CD4-positive, alpha-beta T cell treated with Interleukin-12 subunit alpha and Interleukin-12 subunit beta, for 1 hour (primary cell): ENCODE measurements at places on chromosomes 5 and 9.

DNA sequence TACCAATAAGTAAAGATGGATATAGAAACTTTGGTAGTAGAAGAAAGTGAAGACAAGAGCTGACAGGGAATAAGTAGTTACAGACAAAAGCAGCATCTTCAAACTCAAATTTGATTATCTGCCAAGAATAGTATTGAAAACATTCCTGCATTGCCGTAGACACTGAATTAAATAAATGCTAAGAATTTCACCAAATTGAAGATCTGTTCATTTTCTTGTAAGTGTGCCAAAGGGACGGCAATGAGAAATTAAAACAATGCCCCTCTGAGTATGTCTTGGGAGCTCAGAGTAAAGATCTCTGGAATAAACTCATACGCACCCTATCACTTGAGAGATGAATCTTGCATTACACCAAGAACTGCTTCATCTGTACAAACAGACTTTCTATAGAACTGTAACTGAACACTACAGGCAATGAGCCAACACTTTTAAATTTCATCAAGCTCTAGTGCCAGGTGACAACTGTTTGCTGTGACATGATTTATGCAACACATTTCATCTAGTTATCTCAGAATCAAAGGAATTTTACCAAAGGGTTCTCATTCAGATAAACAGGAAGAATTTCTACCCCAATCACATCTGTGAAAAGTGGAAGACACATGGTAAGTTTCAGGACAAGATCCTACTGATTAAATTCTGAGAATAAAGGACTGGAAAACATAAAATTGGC, 66.9 kb downstream of the RFX3 start:
- DNase-seq = no peak

DNA sequence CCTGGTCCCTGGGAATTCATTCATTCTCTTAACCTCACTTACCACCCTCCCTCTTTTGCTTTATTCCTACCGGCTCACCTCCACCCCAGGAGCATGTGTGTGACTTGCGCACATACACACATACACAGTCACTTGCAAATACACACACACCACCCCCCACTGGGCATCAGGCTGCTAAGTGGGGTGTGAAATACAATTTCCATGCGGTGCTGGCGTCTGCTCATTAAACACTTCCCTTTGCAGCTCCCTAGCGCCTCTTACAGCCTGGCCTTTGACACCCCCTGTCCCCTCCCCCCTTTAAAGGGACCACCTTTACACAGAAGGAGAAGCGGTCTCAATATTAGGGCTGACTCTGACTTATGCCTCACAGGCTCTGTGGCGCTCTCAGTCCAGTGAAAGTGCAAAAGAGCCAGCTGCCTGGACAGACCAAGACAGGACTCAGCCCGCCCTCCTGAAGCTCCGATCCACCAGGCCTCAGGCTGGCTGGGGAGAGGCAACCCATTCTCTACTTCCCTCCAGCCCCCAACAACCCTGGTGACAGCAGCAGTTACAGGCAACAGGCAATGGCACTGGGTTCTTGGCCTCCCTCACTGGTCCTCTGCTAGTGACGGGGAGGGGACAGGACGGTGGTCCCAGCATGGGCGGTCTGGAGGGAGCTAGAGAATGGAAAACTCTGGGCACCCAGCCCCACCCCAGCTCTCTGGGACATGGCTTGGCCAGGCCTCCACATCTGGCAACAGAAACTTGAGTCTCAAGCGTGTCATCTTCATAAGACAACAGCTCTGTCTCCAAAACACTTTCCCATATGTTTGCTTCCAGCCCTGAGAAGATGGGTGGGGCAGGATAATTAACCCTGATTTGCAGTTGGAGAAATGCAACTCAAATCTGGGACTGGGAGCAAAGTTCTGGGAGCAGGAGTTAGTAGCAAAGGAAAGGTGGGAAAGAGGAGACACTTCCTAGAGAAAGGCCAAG, 12.0 kb downstream of the ENHO start:
- DNase-seq = no peak

- no peak for DNase-seq
Observed at GRCh38 chr5:118193194-118193905, 795.0 kb downstream of the DTWD2 start.

GRCh38 chr5:58360794-58361193, 99.1 kb downstream of the PLK2 start:
- DNase-seq = no peak

- no peak for DNase-seq
Observed at GRCh38 chr9:119487118-119487827, 118.0 kb upstream of the BRINP1 start.

DNA sequence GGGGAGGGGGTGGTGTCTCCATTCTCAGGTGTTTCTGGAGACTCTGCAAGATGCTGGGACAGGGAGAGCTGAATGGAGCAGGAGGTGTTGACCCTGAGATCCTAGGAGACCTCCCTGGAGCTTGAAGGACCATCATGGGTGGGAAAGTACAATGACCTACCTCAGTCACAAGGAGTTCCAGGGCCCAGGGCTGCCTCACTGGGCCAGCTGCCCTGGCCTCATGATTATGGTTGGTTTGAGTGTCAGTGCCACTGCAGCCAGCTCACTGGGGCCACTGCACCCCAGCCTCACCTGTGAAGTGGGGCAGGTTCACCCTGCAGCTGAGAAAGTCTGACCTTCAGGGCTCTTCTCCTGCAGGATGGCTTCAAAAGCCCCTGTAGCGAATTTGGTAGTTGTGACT, 372.5 kb downstream of the IRX2 start:
- DNase-seq = no peak

- DNase-seq = no peak
Observed at GRCh38 chr5:170290498-170290897, 7.1 kb downstream of the LCP2 start.

DNA sequence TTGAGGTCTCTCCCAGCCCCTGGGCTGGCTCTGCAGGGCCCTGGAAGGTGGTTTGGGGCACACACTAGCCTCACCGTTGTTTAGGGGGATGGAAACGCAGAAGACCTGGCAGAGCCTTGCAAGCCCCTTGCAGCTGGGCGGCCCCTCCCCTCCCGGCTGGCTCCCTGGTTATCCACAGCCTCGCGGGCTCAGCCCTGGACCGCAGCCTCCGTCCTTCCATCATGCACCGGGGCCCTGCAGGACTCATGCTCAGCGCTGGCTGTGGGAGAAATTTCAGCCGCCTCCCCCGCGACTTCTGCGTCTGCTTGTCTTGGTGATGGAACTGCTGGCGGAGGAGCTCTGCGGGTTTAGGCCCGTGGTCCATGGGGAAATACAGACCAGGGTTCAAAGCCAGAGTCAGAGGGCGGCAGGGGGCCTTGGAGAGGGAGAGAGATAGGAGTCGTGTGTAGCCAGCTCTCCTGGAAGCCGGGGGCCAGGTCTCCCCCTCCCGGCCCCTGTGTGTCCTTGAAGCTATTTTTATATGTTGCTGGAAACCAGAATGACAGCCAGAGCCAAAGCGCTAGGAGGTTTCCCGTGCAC, 75.8 kb upstream of the IER5L start:
- DNase-seq = no peak

GRCh38 chr5:8981496-8981895, 564.4 kb downstream of the SEMA5A start:
- no peak for DNase-seq

GRCh38 chr9:105318729-105319191, 74.3 kb downstream of the SLC44A1 start:
- DNase-seq = no peak

GRCh38 chr9:72210522-72210921, 61.3 kb downstream of the GDA start:
- DNase-seq = no peak

GRCh38 chr5:14588145-14588544, 6.6 kb downstream of the OTULINL start:
- DNase-seq = no peak

DNA sequence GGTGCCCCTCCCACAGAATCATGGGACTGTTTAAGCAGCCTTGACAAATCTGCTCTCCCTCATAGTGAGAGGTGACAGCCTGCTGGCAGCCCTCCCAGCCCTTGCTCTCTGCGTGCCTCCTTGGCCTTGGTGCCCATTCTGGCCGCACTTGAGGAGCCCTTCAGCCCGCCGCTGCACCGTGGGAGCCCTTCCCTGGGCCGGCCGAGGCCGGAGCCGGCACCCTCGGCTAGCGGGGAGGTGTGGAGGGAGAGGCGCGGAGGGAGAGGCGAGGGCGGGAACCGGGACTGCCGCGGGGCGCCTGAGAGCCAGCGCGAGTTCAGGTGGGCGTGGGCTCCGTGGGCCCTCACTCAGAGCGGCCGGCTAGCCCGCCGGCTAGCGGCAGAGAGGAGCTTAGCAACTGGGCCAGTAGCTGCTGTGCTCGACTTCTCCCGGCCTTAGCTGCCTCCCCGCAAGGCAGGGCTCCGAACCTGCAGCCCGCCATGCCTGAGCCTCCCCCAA, 125.9 kb upstream of the MYO10 start:
- no peak for DNase-seq

DNA sequence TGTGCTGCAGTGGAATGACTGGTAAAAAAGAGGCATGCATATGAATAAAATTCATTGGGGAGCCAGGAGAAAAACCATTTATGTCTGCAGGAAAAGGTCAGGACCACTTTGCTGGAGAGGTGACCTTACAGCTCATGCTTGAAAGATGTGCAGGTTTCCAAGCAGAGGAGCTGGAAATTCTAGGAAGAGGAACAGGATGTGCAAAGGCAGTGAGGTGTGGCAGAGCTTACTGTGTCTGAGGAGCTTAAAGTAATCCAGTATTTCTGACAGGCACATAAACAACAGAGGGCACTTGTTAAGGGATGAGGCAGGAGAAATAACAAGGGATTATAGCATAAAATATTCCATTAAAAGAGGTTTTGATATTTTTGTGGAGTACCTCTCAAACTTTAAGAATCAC, 203.2 kb downstream of the CD180 start:
- no peak for DNase-seq

DNA sequence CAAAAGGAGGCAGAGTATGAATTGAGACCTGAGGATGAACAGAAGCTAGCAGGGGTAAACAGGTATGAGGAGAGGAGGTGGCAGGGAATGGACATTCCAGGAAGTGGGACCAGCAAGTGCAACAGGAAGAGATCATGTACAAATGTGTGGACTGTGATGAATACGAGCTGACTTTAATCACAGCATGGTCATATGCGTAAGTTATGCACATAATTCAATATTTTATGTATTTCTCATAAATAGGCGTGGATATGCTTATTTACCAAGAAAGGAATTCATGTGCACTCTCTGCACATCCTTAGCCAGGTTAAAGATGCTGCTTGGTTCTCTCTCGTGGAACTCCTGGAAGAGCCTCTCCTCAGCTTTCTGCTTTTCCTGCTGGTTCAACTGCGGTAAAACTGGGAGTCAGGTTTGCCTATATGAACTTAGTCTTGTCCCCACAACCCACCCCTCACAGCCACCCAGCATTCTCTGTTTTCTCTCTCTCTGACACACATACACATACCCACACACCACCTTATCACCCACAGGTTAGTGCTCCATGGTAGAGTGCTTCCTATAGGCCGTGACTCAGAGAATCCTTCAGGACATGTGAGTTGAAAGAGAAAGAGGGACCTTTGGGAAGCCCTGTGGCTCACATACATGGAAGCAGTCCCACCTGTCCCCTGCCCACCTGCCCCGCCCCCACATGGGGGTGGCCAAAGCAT, 35.7 kb downstream of the TRPC7 start:
- no peak for DNase-seq

DNA sequence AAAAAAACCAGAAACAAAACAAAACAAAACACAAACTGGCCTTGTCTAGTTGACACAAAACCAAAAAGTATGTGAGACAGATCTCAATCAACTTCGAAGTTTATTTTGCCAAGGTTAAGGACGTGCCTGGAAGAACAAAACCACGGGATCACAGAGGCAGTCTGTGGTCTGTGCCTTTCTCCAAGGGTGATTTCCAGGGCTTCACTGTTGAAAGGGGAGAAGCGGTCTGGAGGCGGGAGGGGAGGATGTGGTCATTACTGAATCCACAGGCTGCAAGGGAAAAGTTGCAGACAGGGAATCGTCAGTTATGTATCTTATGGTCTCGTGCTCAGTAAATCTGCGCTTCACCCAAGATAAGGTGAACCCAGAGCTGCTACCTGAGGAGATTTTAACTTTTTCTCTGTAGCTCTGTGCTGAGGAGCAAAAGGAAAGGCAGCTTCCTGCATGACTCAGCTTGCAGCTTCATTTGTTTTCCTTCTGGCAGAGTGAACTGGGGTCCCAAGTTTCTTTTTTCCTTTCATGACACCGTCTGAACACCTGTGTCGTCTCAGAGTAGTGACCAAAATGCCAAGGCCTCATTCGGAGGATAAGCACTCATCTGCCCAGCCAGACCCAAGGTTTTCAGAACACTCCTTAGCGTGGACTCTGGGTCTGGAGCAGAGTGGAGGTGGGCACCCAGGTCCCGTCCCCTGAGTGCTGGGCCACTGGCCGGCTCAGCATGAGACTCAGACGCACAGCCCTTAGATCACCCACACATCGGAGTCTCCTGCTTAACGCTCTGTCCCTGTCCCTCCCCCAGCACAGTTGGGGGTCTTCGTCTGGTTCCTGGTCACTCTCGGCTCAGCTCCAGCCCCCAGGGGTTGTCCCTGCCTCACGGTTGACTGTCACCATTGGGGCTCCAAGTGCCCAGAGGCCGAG, 25.9 kb downstream of the ROPN1L start:
- DNase-seq = no peak

DNA sequence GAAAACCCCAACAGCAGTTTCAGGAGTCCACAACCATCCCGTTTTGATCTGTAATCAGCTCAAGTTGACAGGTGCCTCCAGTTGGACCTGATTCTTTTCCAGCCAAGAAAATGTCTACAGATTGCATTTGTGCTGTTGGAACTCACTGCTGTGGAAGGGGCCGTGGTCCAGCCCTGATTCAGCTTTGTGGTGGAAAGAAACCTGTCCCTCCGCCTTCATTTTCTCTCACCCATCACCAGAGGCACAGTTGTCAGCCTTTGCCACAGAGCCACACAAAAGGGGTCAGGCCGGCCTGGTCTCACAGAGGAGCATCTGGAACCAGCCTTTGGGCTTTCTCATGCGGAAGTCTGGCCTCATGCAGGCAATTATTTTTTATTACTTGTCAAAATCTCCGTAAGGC, 483.6 kb downstream of the GADD45G start:
- no peak for DNase-seq

DNA sequence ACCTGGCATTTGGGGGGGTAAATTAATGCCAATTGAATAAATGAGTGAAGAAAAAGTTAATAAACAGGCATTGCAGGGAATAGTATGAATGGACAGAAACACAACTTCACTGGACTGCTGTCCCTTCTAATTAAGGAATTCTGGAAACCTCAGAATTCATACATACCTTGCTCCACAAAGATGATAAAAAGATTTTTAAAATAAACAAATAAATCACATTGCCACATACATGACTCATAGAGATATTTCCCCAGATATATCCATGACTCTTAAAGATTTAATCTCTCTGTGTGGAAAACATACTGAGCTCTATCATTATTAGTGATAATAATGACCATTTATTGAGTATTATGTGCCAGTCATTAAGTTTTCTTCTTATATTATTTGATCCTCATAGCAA, 469.0 kb upstream of the MEF2C start:
- DNase-seq = no peak

- DNase-seq = no peak
Observed at GRCh38 chr5:180349391-180349790, 3.7 kb downstream of the GFPT2 start.

GRCh38 chr9:91419222-91420191, 4.1 kb downstream of the NFIL3 start:
- no peak for DNase-seq
